ENCODE measurements at places on chromosomes 1 and 21. TPM values are rescaled to one million over a fixed set of nuclear protein-coding genes. Genes with fewer than 3 reads are reported as not detected.

HSD17B7 gene
- polyA plus RNA-seq = 41.5 TPM

ELAPOR1 gene
- polyA plus RNA-seq = 1.8 TPM

VSIG8 gene
- polyA plus RNA-seq = 0.13 TPM

GNAT2 gene
- polyA plus RNA-seq = 0.19 TPM

ARTN gene
- polyA plus RNA-seq = 3.2 TPM

ARHGEF2 gene
- 30.1 TPM for polyA plus RNA-seq

KRTAP12-2 gene
- not detected for polyA plus RNA-seq

GRCh38 chr1:173573596-173573995 is 29.3 kb downstream of the SLC9C2 start:
- no peaks in the 10 kb centered on the region for H3K36me3 ChIP-seq
- H3K27ac ChIP-seq = no peak overlapping the region
- H3K4me1 ChIP-seq = no peaks in the 10 kb centered on the region
- no peak overlapping the region for H3K4me3 ChIP-seq
- DNase-seq = no peak
- H3K27me3 ChIP-seq = no peaks in the 10 kb centered on the region

GRCh38 chr1:9621032-9621431 is 30.5 kb upstream of the PIK3CD start:
- H3K36me3 ChIP-seq = no peaks in the 10 kb centered on the region
- no peak for DNase-seq
- no peak overlapping the region for H3K27ac ChIP-seq
- no peak overlapping the region for H3K4me3 ChIP-seq
- H3K4me1 ChIP-seq = no peaks in the 10 kb centered on the region

DNA sequence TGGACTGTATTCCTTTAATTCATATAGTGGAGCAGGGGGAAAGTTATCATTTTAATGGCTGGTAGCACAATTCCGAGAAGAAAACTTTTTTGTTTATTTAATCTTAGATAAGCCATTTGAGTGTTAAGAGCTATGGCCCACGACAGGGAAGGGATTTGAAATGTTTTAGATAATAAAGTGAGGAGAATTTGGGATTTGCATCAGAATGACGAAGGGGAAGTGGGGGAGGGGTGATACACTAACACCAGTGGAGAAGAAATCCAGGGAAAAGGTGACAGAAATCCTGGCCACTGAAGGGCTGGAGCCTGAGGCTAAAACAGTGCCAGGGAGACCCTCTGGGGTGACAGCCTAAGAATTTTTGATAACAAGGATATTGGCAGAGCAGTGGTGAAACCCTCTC is 21.0 kb downstream of the LEPR start:
- no peak overlapping the region for H3K4me3 ChIP-seq
- H3K27me3 ChIP-seq = no peaks in the 10 kb centered on the region
- H3K36me3 ChIP-seq = no peaks in the 10 kb centered on the region
- no peak for DNase-seq
- no peak overlapping the region for H3K27ac ChIP-seq
- no peaks in the 10 kb centered on the region for H3K4me1 ChIP-seq

DNA sequence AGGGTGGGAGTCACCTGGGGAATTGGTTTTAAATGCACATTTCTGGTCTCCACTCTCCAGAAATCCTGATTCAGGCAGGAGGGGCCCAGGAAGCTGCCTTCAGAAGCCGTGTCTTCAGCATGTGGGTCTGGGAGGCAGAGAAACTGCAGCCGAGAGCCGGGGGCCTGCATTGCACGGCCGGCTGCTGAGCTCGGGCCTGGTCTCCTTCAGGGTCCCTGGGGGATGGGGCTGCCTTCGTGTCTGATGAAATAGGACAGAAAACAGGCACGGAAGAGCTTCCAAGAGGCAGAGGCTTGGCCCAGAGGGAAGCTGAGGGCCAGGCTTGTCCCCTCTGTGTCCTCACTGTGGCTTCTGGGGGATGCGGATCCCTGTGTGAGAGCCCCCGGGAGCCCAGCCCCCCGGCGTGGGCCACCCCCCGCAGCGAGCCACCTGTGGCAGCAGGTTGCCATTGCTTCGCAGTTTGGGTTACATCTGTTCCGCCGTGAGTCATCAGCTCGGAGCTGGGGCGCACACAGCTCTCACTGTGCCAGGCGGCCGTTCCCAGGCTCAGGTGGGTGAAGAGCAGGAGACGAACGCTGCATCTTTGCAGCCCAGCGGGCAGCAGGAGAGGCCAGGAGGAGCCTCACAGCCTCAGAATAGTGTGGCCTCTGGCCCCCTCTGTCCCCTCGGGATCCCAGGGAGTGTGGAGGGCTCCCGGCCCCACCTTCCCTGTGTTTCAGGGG is 72.4 kb downstream of the AJAP1 start:
- no peaks in the 10 kb centered on the region for H3K36me3 ChIP-seq
- no peak overlapping the region for H3K4me3 ChIP-seq
- no peak overlapping the region for H3K27ac ChIP-seq
- no peaks in the 10 kb centered on the region for H3K4me1 ChIP-seq
- H3K27me3 ChIP-seq = no peaks in the 10 kb centered on the region

DNA sequence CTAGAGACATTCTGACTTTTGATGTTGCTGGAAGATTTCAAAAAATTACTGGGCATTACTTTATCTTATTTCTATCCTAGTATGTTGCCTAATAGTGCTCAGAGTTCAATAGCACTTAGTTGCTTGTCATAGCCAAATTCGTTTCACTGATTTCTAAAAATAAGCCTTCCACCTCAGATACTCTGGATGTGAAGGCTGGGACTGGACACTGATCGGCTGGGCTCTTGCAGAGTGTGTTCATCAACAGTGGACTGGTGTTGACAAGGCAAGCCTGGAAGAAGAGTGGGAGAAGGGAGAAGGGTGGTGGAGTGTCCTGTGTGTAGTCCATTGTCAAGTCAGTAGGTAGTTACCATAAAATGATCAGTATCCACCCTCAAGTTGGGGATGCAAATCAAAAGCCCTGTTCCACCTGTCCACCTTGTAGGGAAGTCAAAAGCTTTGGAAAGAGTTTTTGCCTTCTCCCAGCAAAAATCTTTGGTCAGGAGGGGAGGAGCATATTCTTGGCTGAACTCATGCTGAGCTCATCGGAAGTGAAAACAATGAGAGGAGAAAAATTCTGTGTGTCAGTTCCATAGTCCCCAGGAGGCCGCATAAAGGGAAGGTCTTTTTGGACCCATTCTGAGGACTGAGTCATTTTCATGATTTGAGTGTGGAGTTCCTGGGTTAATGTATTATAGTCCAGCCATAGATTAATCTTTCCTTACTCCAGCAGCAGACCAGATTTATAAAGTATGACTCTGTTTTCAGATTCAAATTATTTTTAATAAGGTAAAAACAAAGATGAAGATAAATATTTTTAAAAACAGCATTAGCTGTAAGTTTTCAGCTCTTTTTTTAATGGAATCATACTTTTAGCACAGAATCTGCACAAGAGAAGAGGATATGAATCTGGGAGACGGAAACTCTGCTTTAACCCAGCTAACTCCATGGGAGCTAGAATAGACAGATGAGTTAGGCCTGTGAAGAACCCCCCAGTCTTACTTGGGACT is 99.5 kb upstream of the BMP8A start:
- peak overlapping the region; percentile 58 for H3K27ac ChIP-seq
- H3K36me3 ChIP-seq = no peaks in the 10 kb centered on the region
- no peak overlapping the region for H3K4me3 ChIP-seq
- no peaks in the 10 kb centered on the region for H3K27me3 ChIP-seq
- peak; percentile 31 for DNase-seq

GRCh38 chr1:224673141-224673540 is 57.0 kb downstream of the CNIH3 start:
- H3K27ac ChIP-seq = no peak overlapping the region
- H3K4me3 ChIP-seq = no peak overlapping the region
- H3K27me3 ChIP-seq = no peaks in the 10 kb centered on the region
- no peaks in the 10 kb centered on the region for H3K36me3 ChIP-seq
- DNase-seq = no peak
- H3K4me1 ChIP-seq = no peaks in the 10 kb centered on the region

- H3K4me3 ChIP-seq = no peak overlapping the region
- H3K4me1 ChIP-seq = no peaks in the 10 kb centered on the region
- H3K27me3 ChIP-seq = no peaks in the 10 kb centered on the region
- H3K36me3 ChIP-seq = no peaks in the 10 kb centered on the region
- DNase-seq = no peak
These were observed 236.7 kb downstream of the BARHL2 start for GRCh38 chr1:90480271-90480835.

DNA sequence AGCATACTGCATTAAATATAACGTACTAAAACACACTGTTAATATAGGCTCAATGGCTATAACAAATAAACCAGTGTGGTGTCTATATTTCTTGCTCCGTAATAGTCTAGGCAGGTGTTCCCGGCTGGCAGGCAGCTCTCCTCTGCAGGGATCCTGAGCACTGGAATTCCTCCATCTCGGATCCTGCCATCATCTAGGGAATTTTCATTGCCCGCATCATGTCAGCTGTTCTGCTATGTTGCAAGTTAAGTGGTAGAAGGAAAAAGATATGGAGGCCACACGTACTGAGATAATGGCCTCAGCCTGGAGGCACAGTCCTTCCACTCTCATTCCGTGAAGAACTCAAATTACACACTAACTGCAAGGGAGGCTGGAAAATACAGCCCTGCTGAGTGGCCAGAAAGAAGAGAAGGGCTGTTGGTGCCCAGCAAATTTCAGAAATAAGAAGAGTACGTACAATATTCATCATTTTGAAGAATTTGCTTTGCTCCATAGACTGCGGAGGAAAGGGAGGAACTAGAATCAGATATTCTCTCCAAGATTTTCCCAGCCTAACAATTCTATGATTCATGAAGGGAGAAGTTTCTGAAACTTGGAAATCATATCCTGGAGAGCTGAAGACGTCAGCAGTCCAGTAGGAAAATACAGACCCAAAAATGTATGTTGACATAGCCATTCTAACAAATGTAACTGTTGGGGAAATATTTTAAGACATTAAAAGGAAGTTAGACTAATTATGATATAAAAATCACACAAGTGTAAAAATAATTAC is 263.3 kb downstream of the MRPL39 start:
- no peak overlapping the region for H3K4me3 ChIP-seq
- H3K36me3 ChIP-seq = no peaks in the 10 kb centered on the region
- H3K4me1 ChIP-seq = no peaks in the 10 kb centered on the region
- no peaks in the 10 kb centered on the region for H3K27me3 ChIP-seq
- DNase-seq = no peak

DNA sequence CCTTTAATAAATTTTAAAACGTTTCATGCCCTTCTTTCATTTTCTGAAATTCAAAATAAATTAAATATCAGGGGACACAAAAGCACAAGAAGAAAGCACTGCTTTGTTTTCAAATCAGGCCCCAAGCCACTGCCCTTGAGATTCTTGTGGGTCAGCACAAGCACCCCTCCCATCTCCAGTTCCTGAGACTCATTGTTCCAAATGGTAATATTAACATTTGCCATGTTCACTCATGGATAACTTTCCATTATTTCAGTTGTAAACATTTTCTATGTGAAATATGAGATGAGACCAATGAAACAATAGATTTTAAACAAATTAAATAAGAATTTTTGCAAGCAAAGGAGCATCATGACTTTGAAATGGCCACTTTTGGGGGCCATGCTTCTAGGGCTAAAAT is 7.7 kb downstream of the OVAAL start:
- no peaks in the 10 kb centered on the region for H3K36me3 ChIP-seq
- no peaks in the 10 kb centered on the region for H3K27me3 ChIP-seq
- no peak overlapping the region for H3K27ac ChIP-seq
- DNase-seq = no peak
- H3K4me1 ChIP-seq = peaks cover 25% of the 10 kb centered on the region

- H3K4me1 ChIP-seq = no peaks in the 10 kb centered on the region
- H3K27ac ChIP-seq = no peak overlapping the region
- no peaks in the 10 kb centered on the region for H3K36me3 ChIP-seq
- no peaks in the 10 kb centered on the region for H3K27me3 ChIP-seq
- peak; percentile 34 for DNase-seq
These were observed 30.8 kb downstream of the SPAG17 start for GRCh38 chr1:118154220-118154619.

GRCh38 chr21:34886240-34887104 is 162.6 kb downstream of the RUNX1 start:
- H3K4me1 ChIP-seq = peaks cover 15% of the 10 kb centered on the region
- H3K27ac ChIP-seq = peak overlapping the region; percentile 97
- peak; percentile 72 for DNase-seq
- H3K36me3 ChIP-seq = no peaks in the 10 kb centered on the region

DNA sequence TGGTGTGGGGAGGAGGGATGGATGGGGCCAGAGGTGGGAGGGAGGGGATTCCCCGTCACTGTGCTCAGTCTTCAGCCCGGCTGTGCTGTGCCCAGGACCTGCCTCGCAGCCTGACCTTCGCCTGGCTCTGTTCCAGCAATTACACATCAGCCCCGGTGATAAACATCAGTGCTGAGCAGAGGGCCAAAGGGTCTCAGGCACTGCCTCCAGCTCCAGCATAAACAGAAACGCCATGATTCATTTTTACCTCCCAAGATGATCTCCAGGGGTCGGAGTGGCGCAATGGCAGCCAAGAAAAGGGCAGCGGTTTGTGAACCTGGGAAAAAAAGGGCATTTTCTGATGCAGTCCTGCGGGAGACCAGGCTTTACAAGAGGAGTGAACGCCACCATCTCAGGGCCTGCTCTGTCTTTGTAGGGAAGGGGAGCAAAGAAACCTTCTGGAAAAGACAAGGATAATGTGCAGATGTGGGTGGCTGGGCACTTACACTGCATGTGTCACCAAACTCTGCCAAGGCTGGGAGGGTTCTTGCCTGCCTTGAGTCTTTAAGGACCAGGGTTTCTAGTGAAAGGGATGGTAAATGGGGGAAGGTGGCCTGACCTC is 28.1 kb downstream of the SHISA4 start:
- peak overlapping the region; percentile 73 for H3K27ac ChIP-seq
- no peak overlapping the region for H3K4me3 ChIP-seq
- DNase-seq = peak; percentile 81
- H3K36me3 ChIP-seq = no peaks in the 10 kb centered on the region
- H3K4me1 ChIP-seq = peaks cover 18% of the 10 kb centered on the region

DNA sequence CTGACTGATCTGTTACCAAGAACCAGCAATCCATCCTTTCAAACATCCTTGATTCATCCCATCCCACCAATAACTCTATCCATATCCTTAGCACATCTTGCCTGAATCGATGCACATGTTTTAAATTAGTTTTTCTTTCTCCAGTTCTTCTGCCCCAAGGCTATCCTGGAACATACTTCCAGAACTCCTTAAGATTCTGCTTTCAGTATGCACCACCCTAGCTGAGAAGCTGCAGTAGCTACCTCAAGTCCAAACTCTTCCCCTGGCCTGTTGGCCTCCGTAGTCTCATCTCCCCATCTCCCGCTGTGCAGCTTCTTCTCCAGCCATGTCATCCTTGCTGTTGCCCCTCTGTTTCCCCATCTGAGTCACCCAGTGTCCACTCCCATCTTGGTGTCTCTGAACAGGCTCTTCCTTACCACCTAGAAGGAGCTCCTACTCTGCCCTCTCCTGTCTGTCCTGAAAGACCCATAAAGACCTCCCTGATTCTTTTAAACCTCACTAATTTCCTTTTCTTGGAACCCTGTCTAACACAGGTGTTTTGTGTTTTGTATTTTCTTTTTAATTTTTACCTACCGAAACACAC is 108.0 kb downstream of the SGIP1 start:
- H3K4me1 ChIP-seq = no peaks in the 10 kb centered on the region
- no peaks in the 10 kb centered on the region for H3K36me3 ChIP-seq
- DNase-seq = no peak
- no peak overlapping the region for H3K27ac ChIP-seq
- H3K4me3 ChIP-seq = no peak overlapping the region
- no peaks in the 10 kb centered on the region for H3K27me3 ChIP-seq

GRCh38 chr1:50966991-50967390 is 3.1 kb upstream of the CDKN2C start:
- DNase-seq = no peak
- H3K27me3 ChIP-seq = peaks cover 32% of the 10 kb centered on the region
- no peak overlapping the region for H3K27ac ChIP-seq
- peaks cover 9% of the 10 kb centered on the region for H3K4me1 ChIP-seq

All from hepatocyte (in vitro differentiated cells).